ENCODE measurements at places on chromosomes 5 and 9.

- no peak for DNase-seq
These were observed 11.8 kb downstream of the ARL14EPL start for GRCh38 chr5:116044073-116044472.

DNA sequence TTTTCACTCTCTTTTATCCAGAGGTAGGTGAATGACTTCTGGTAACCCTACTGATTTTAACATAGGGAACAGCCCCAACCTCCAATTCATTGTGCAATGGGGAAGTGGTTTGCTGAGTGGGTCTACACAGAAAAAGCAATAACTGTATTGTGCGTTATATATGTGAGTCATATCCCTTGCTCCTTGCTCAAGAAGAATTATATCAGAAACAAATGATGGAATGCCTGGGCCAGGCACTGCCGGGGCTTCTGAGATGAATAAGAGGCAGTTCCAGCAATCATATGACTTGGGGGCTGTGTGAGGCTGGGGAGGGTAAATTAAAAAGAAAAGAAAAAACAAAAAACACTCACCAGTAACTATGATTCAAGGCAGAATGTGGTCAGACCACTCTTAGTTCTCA is 79.2 kb upstream of the ABCA1 start:
- DNase-seq: no peak

- DNase-seq: no peak
These were observed 8.2 kb downstream of the OR1K1 start for GRCh38 chr9:122808141-122808540.

GRCh38 chr9:111069183-111069582 is 30.9 kb upstream of the LPAR1 start:
- DNase-seq: no peak

DNA sequence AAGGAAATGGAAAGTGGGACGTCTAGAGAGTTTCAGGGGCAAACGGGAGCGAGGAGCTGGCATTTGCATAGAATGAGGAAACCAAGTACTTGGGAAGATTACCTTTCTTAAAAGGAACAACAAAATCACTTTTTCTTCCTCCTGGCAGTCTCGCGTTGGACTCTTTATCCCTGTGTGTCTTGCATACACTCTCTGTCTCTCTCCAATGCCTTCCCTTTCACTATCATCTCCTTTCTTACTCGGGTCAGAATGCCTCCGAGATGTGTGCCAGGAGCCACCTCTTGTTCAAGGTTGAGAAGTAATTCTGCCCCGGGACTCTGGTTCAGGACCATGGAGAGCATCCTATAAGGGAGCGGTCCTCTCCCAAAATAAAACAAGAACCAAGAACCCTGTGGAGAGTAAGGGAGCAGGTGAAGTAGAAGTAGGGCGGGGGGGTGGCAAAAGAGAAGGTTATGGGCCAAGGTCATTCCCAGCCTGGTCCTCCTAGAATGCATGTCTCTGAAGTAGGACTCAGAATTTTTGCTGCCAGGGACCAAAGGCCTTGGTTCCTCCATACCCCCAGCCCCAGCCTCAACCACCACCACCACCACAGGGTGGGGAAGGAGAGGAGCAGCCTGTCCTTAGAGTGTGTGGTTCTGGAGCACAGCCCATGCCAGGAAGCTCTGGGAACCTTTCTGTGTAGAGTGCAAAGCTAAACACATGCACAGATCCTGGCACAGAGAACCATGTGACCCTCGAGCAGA is 72.1 kb upstream of the ARAP3 start:
- peak; percentile 84 for DNase-seq

DNA sequence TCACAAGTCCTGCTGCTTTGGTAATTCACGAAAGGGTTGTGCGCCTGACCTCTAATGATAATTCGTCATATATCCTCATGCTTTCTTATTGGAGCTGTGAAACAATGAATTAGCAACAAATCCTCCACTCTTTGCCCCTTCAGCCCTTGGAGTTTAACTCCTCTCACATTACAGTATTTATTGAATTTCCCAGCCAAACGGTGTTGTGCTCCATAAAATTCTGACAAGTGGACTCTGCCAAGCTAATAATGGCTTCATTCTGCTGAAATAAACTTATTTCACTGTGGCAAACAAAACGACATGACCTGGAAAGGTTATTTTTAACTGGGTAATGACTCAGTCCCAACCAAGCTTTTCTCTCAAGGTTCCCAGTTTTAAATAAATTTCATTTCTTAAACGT is 984.4 kb upstream of the DMAC1 start:
- DNase-seq: no peak

- DNase-seq: no peak
These were observed 5.7 kb downstream of the AGGF1 start for GRCh38 chr5:77035950-77036349.

DNA sequence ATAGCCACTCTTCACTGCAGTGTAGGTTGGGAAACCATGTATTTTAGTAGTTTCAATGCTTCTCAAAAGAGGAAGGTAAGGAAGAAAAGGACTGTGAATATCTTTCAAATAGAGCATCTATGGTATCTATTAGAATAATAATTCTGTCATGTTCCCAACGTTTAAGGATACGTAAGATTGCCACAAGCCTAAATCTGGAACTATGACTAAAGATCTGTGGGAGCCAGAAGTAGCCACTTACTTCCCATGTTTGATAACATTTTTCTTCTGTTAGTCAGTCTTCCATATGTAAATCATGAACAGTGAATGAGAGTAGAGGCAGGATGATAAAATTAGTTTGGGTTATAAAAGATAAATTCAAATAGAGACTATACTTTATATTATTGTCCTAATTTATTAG is 16.3 kb upstream of the MROH2B start:
- no peak for DNase-seq

DNA sequence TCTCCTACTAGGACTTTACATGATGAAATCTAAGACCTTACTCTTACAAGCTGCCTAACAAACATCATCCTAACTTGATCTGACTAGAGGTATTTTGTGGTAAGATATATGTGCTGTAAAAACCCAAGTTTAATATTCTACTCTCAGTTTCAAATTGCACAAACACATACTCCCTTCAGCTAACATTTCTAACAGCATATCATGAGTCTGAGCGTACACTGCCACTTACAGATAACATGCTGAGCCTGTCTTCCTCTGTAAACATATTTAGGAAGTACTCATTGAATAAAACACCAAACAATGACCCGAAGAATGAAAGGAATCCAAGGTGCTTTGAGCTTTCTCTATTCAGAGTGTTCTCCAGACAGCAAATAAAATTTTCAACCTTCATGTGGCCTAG is 7.9 kb upstream of the ESM1 start:
- DNase-seq: peak; percentile 62

DNA sequence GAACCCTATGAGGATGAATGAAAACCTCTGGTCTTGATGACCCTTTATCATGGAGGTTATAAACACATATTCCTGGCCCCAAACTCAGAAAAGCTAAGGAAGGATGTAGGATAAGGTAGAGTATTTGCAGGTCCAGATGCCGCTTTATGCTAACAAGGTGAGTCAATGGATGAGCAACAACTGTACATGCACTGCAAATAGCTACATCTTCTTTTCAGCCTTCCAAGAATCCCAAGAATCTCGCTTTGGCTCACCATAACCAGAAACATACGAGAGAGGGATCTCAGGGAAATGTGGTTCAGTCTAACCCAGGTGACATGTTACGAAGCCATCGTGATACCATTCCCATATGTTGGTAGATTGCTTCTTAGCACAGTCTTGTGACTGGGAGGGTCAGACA is 152.3 kb upstream of the ANKH start:
- no peak for DNase-seq

- DNase-seq: peak; percentile 28
These were observed 16.7 kb downstream of the NDUFAF2 start for GRCh38 chr5:60961685-60962084.

All from mesendoderm (in vitro differentiated cells).